ENCODE measurements at places on chromosomes 6 and 20.

- DNase-seq = no peak
Measured at GRCh38 chr6:33118525-33119123, 42.8 kb downstream of the HLA-DPB1 start.

DNA sequence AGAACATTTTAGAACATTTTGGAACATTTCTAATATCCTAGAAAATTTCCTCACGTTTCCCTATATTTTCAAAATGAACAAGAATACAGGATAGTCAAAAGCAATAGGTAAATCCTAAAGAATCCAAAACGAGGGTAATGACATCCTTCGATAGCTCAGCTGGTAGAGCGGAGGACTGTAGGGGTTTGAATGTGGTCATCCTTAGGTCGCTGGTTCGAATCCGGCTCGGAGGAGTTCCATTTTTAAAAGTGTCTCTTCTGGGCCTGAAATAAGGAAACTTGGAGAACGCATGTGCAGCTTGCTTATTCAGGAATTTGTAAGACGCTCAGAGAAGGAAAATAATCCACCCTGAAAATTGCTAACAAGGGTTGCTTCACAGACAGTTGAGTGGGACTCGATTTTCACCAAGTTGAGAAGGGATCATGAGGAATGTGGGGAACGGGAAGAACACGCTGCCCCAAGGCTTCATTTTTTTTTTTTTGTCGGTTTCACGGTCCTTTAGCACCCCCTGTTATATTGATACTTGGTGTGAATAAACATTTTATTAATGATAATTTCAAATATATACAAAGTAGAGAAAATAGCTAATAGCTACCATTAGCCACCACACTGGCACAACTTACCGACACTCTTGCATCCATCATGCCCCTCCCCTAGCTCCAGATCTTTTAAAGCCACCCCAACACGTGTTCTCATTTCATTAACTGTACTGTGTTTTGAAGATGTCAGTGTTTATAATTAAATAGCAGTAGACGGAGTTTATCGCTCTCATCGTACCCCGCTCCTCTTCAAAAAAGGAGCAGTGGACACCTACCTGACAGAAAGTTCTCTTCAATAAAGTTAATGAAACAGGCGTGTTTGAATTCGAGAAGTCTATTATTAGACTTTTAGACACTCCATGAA, 1.8 kb upstream of the ABT1 start:
- DNase-seq = peak; percentile 78

GRCh38 chr6:129575378-129576118, 134.4 kb downstream of the ARHGAP18 start:
- no peak for DNase-seq

GRCh38 chr6:133326584-133326983, 85.4 kb downstream of the EYA4 start:
- no peak for DNase-seq

DNA sequence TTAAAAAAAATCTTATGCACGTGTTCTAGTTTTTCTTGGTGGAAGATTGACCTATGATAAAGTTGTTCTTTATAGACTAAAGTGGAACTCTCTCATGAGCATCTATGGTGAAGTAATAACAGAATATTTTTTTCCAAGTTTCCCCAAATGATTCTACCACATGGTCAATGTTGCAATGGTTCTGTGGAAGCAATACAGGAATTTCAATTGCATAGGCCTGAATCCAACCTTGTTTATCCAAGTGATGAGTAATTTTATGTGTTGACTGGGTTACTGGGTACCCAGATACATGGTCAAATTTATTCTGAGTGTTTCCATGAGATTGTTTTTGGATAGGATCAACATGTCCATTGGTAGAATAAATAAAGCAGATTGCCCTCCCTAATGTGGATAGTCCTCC, 581.5 kb downstream of the MMUT start:
- DNase-seq = no peak

GRCh38 chr6:55758156-55758937, 117.0 kb downstream of the BMP5 start:
- no peak for DNase-seq

GRCh38 chr6:46097366-46097765, 32.4 kb upstream of the ENPP4 start:
- DNase-seq = no peak

- no peak for DNase-seq
Measured at GRCh38 chr20:19121463-19121862, 91.0 kb upstream of the SLC24A3 start.

GRCh38 chr6:111087871-111088667, 766 bp downstream of the SLC16A10 start:
- DNase-seq = peak; percentile 70

GRCh38 chr6:2264932-2265331, 19.5 kb upstream of the GMDS start:
- no peak for DNase-seq

DNA sequence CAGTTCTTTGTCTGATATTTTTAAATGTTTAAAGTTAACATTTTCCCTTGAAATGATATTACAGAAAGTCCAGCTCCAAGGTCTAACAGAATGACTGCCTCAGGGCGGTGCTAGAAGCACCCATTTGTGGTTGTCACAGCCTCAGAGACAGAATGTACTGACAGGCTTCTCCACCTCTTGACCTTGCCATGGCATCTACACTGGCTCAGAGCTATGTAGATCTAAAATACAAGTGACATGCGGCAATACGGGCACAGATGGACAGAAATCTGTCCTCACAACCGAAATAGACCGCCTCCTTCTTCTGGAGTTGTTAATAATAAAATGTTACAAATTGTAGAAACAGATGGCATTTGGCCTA, 167.2 kb upstream of the THEMIS start:
- no peak for DNase-seq

- no peak for DNase-seq
Measured at GRCh38 chr6:167130008-167130677, 7.2 kb downstream of the CCR6 start.

- no peak for DNase-seq
Measured at GRCh38 chr6:146364816-146365594, 178.6 kb upstream of the RAB32 start.

- no peak for DNase-seq
Measured at GRCh38 chr6:20879526-20879925, 345.3 kb downstream of the CDKAL1 start.

GRCh38 chr6:24446670-24447069, 42.7 kb downstream of the GPLD1 start:
- no peak for DNase-seq

- DNase-seq = no peak
Measured at GRCh38 chr20:15346657-15347280, 1009.4 kb upstream of the FLRT3 start.

- no peak for DNase-seq
Measured at GRCh38 chr6:117546674-117547073, 55.6 kb downstream of the GOPC start.

DNA sequence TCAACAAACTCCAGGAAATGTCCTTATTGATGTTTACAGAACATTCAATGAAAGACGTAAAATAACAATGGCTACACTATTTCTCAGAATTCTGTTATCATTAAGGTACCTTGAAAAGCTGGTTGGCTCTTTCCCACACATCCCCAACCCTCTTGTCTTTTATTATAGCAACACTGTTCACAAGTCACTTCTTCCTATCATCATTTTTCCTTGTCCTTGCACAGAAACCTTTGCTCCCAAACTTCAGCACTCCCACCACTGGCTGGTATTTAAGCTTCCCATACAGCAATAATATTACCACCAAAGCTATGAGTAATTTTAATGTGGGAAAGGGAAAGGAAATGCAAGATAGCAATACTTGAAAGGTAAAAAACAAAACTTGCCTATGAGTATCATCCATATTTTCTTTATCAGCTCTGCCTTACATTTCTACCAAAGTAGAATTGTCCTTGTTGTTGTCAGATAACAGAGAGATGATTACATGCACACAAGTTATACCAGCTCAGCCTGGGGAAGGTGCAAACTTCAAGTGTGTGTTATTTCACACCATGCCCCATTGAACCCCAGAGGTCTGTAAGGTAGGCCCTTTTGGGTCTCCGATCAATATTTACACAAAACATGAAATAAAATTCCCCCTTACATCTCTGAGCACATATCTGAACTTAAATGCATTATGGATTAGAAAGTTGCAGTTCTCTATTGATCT, 32.2 kb downstream of the ARHGAP18 start:
- DNase-seq = no peak

DNA sequence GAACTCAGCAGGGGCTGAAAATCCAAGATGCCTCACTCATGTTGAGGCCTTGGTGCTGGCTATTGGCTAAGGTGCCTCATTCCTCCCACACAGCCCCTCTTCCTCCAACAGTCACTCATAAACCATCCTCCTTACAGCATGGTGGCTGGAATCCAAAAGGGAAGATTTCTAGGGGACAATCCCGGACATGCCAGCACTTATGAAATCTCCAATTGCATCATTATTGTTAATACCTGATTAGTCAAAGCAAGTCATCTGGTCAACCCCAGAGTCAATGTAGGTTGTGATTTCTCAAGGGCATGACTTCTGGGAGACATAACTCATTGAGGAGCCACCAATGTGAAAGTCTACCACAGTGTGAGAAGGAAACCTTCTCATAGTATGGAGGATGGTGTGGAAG, 506.6 kb upstream of the NOX3 start:
- no peak for DNase-seq

GRCh38 chr6:78093906-78094305, 441.1 kb downstream of the MEI4 start:
- no peak for DNase-seq

DNA sequence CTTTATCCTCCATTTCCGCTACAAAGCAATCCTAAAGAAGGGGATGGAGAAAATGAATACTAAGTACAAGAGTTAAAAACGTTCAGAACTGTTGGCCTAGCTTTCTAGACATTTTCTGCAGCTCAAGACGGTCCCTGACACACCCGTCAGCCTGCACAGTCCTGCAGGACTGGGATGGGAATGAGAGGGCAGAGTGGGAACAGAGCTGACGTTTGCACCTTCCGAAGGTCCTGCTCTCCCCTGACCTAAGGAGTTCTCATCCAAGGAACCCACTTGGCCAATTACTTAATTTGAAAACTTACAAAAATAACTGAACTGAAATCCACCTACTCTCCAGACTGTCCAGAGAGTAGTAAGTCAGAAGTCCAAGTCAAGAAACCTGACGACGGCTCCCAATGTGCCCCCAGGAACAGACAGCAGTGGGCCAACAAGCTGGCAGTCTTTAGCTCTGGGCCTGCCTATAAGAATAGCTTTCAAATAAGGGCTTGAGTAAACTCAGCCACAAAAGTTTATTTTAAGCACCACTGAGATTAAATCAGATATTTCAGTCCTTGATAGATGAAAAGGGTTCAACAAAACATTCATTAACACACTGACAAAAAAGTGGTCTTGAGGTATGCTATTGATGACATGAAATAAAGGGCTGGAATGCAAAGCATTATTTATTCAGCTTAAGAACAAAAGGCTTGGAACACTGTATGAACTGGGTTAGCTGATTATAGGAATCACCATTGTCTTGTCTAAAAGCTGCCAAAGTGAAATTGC, 76.8 kb downstream of the CNKSR3 start:
- DNase-seq = no peak

DNA sequence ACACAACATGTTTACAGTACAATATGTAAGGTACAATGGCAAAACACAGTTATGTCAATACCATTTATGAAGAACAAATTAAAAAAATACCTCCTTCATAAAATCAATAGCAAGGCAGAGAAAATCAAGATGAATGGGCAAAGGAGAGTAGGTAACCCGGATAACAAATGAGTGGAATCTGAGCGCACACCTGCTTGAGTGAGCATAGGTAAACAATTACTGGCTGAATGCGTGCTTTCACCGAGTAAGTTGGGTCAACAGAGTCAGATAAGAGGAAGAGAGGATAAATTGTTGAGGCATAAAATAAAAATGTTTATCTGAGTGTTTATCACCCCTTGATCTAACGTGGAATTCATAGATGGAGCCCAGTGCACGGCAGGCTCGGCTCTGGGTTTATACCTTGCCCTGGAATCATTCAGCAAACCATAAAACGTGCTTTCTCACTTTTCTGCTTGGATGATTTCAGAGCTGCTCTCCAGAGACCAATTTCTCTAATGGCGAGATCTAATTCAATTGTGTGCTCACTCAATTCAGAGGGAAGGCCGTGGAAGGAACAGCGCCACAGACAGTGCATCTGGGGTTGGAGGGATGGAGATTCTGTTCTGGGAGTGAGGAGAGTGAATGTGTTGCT, 224.8 kb upstream of the MAP3K7 start:
- DNase-seq = no peak

GRCh38 chr20:31675828-31676608, 38.3 kb downstream of the COX4I2 start:
- DNase-seq = no peak

- no peak for DNase-seq
Measured at GRCh38 chr20:53652859-53653517, 59.3 kb upstream of the ZNF217 start.

- no peak for DNase-seq
Measured at GRCh38 chr6:108619431-108620197, 58.9 kb downstream of the FOXO3 start.
